ENCODE measurements at places on chromosomes 13 and 19.
A peak's percentile ranks its signal among the peaks of the same experiment; 100 is the strongest.

DNA sequence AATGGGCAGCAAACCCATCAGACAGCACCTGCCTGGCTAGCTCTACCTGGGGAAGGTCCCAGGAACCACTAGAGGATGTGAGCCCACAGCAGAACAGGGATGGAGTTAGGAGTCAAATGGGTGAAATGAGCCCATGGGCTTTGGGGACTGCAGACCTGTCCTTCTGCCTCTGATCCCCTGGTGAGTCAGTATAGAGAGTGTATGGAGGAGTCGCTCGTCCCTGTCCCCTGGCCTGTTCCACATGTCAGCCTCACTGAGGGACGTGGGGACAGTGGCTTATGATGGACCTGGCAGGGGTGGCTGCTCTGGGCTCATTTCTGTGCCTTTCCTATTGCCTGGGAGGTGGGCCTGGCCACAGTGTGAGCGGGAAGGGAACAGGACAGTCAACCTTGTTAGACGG, 4.0 kb downstream of the CEACAM1 start:
- no peak for DNase-seq

GRCh38 chr19:19372656-19373416, 32.6 kb upstream of the GATAD2A start:
- DNase-seq = peak; percentile 74

- DNase-seq = no peak
Measured at GRCh38 chr13:91792054-91792453, 393.6 kb downstream of the GPC5 start.

DNA sequence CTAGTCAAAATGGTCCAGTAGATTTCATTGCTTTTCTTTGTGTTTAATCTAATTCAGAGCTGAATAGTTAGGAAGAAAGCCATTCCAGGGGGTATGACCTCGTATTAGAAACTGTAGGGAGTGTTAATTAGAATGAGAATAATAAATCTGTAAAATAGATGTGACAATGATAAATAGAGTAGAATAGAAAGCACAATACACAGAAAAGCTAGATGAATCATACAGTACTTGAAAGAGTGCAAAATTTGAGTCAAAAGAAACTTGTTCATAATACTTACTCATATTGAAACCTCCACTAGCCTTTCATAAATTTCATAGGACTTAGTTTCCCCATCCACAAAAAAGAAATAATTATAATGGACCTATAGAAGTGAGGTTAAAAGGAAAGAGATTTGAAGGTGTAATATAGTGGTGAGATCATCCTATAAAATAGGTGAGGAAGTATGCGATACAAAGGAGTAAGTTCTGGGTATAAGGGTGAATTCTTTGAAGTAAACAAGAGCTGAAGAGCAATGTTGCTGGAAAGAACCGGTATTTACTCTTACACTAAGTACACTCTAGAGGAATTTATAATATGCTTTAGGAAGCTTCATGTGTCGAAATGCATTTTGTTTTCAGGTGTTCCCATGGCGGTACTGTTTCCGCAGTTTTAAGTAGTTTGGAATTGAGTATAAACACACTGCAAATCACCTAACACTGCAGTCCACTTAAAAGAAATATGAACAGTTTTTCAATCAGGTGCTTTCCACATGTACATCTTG, 21.9 kb downstream of the PCDH17 start:
- DNase-seq = no peak

All from stomach (tissue), 19 donors.